Glutamatergic neuron (in vitro differentiated cells): ENCODE measurements at places on chromosomes 11 and 22.

DNA sequence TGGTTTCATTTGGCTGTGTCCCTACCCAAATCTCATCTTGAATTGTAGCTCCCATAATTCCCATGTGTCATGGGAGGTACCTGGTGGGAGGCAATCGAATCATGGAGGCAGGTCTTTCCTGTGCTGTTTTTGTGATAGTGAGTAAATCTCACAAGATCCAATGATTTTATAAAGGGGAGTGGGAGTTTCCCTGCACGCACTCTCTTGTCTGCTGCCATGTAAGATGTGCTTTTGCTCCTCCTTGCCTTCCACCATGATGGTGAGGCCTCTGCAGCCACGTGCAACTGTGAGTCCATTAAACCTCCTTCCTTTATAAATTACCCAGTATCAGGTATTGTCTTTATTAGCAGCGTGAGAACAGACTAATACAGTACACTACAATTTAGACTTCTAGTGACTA lies 67.5 kb upstream of the LINC01488 start:
- DNase-seq, result no peak

DNA sequence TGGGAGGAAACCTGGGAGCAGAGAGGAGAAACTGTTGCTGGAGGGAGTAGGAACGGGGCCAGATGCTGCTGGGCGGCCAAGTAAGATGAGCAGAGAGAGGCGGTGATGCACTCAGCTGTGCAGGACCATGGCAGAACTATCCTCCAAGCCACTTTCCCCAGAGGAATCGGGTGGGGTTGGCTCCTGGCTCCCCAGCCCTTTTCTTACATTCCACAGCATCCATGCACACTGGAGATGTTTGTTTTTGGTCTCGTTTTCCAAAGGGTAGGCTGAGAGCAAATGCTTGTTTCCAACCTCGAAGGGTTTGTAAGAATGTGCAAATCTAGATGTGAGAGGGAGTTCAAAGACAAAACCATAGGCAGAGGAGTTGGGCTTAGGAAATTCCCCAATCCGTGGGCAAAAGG lies 73.2 kb downstream of the DBX1 start:
- no peak for DNase-seq

- DNase-seq, result peak; percentile 57
Observed at GRCh38 chr11:22340701-22341587, 2.8 kb downstream of the SLC17A6 start.

DNA sequence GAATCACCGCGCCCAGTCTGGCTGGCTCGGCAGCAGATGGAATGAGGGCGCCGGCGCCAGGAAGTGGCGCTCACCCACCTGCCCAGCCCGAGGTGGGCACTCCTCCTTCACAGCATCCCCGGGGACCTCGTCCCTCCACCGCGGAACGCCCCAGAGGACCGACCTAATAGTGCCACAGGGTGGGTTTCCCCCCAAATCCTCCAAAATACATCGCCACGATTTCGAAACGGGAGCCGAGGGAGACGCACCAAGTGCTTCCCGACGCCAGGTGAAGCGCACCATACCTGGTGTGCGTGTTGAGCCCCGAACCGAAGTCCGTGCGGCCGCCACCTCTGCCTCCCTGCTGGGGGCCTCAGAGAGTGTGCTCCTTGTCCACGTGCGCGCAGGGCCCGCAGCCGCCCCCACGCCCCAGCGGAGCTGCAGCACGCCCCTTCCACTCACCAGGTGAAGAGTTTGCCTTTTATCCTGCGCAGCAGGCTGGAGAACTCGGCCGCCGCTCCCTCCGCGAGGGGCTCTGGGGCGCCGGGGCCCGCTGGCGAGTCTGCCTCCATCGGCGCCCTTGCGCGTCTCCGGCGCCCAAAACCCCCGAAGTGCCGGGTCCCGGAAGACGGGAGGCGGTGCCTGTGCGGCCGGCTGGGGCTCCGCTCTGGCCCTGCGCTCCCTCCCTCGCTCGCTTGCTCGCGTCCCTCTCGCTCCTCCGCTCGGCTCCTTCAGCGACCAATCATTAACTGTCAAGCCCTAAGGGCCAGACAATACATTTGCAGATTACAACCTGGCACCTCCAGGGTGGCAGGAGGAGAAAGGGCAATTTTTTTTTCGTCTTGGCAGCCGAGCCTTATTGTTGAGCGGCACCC lies at the start of gene SLC35F2:
Gene SLC35F2, minus strand, starts transcription at position 571 of the 854 bp plus-strand sequence. Its CDS starts 20 bp downstream, at position 551.
- peak; percentile 74 for DNase-seq

DNA sequence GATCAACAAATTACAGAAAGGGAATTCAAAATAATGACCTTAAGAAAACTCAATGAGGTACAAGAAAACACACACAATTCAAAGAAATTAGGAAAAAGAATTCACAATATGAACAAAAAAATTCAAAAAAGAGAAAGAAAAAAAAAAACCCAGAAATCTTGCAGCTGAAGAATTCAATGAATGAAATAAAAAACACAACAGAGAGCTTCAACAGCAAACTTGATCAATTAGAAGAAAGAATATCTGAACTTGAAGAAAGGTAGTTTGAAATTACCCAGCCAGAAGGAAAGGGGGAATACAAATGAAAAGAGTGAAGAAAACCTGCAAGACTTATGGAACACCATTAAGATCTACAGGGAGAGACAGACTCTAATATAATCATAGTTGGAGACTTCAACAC lies 52.8 kb downstream of the USP35 start:
- DNase-seq, result no peak

DNA sequence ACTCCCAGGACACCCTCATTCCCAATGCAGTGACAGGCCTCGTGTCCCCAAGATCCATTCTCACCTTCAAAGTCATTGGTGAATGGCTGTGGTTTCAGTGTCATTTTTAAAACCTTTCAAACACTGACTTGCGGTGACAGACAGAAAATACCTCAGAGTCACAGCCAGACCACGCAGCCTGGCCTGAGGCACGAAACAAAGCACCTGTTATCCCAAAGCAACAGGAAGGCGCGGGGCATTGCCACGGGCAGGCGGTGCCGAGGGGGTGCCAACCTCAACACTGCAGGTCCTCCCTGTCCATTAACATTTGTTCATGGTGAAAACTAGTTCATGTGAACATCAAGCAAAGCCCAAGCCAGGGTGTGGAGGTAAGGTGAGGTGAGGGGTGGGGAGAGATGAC lies 38.2 kb downstream of the RPUSD4 start:
- DNase-seq, result no peak

- no peak for DNase-seq
Observed at GRCh38 chr11:34988294-34989255, 72.2 kb downstream of the PDHX start.

DNA sequence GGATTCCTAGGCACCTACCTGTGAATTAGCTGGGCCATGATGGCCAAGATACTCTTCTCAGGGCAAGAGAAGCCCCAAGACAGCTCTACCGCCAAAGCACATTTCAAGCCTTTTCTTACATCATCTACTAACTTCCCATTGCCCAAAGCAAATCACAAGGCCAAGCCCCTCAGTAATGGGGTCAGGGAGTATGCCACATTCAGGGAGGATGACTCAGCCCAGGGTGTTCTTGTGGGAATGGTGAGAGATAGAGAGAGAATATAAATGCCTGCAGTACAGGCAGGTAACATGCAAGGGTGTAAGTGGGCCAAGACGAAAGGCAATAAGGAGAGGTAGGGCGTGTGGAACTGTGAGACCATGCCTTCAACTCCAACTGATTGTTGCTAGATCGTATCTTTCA lies 162.5 kb upstream of the ISX start:
- DNase-seq, result no peak

GRCh38 chr11:116861539-116861938 lies 24.1 kb upstream of the APOA1 start:
- DNase-seq, result no peak

DNA sequence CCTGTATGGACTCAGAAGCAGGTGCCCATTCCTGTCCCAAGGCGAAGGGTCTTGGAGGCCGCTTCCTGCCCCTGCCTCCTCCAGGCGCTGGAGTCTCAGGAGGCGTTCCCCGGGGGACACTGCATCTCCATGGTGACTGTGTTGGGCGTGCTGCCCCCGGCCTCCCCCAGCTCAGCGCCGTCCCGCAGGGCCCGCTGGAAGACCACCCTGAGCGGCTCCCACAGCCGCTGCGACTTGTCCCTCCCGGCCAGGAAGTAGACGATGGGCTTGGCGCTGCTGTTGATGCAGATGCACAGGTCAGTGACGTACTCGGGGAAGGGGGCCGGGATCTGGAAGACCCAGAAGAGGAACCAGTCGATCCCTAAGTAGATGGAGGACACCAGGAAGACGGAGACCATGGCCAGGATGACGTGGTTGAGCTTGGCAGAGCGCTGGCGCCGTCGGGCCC lies 7.8 kb downstream of the MRGPRF start:
- DNase-seq, result no peak

GRCh38 chr11:128240546-128240945 lies 346.8 kb downstream of the ETS1 start:
- DNase-seq, result no peak

- DNase-seq, result no peak
Observed at GRCh38 chr22:17514084-17514483, 49.2 kb upstream of the SLC25A18 start.

GRCh38 chr11:128686745-128687177 lies 7.1 kb upstream of the FLI1 start:
- peak; percentile 48 for DNase-seq

GRCh38 chr11:115920092-115920461 lies 415.9 kb upstream of the CADM1 start:
- no peak for DNase-seq

DNA sequence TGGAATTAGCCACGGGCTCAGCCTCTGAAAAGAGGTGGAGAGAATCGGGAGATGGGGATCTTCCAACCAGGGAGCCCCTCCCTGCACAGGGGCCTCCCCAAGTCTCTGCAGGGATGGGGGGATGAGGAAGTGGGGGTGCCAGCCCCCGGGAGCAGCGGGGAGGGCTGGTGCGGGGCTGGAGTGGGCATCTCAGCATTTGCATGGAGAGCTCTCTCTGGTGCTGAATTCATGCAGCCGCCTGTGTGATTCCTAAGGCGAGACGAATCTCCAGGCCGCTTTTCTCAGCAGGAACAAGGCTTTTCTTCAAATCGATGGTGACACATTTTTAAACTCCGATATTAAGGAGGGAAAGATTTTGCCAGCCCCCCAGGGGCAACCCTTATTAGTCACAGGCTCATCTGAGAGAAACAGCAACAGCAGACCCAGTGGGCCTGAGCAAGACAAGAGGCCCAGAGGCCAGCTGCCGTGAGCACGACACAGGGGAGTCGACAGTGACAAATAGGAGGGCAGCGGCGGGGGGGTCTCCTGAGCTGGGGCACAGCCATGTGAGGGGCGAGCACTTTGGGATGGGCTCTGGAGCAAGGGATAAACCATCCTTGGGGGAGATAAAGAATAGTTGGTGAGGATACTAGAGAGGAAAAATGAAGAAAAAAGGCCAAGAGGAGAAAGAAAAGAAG lies 29.0 kb downstream of the MACROD1 start:
- DNase-seq, result peak; percentile 10

DNA sequence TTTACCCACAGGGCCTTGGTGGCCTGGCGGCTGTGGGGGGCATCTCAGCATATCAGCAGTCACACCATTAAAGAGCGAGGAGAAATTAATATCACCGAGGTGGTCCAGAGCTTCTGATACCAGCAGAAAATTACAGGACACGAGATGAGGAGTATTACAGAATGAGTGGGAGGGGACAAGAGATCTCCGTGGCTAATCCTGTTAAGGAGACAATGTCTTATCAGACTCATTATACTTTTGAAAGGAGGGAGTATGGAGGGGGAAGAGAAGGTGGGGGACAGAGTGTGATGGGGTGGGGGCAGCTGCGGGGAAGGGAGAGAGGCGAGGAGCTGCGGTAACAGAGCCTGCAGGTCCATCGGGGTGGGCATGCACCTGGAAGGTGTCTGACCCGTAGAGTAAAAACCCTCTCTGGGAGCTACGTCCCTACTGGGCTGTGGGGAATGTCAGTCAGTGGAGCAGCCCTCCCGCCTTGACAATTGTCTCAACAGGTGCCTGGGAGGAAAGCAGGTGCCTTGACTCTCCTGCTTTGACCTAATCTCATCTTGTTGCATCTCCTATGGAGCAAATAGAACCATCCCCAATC lies 224.2 kb downstream of the CEP164 start:
- DNase-seq, result no peak

- no peak for DNase-seq
Observed at GRCh38 chr11:23749762-23750430, 747.0 kb upstream of the LUZP2 start.

DNA sequence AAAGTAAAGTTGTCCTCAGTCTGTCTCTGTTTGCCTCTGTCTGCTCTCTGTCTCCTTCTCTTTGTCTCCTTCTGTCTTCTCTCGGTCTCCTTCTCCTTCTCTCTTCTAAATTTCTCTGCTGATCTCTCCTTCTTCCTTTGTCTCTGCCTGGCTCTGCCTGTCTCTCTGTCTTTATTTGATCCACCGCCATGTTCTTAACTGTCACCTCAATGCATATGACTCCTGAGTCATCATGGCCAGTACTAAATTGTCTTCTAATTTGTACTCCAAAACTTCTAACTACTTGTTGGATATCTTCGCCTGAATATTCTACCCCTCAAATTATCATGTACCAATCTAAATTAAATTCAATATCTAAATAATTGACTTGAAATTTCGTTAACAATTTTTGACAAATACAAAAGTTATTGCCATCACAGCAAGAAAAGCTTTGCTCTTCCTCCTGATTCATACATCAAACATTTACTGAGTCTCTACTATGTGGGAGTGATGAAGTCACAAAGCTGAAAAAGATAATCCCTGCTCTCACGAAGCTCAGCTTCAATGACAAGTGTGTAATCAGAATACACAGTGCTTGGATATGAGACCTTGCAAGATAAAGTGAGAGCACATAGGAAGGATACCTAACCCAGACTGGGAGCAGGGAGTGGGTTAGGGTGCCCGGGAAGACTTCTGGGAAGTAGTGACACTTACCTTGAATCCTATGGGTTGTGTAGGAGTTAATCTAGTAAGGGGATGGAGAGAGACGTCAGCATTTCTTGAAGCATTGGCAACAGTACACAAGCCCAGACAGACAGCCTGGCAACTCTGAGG lies 193.0 kb downstream of the MAML2 start:
- no peak for DNase-seq

DNA sequence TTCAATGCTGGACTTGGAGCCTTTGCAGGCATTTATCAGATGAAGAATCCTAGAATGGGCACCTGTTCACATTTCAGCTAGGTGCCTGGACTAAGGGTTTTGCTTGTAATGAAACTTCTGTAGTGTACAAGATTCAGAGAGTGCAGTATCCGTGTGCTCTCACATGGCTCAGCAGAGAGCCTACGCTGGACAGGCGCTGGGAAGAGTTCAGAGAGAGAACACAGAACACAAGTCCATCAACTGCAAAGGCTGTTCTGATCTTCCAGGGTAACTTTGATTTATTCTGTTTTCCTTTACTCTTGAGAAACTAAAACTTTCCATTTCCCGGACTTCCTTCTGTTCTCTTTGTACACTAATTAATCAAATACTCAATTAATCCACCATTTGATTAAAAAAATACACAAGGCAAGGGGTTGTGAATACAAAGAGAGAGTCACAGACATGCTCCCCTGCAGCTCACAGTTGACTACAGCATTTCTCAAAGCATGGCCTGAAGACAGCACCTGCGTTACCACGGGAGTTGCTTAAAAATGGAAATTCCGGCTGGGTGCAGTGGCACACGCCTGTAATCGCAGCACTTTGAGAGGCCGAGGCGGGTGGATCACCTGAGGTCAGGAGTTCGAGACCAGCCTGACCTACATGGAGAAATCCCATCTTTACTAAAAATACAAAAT lies 393.7 kb downstream of the LARGE1 start:
- no peak for DNase-seq

- no peak for DNase-seq
Observed at GRCh38 chr22:26436903-26437515, 7.9 kb downstream of the ASPHD2 start.
